ENCODE measurements at places on chromosomes 1 and 21.
A peak's percentile ranks its signal among the peaks of the same experiment; 100 is the strongest.

DNA sequence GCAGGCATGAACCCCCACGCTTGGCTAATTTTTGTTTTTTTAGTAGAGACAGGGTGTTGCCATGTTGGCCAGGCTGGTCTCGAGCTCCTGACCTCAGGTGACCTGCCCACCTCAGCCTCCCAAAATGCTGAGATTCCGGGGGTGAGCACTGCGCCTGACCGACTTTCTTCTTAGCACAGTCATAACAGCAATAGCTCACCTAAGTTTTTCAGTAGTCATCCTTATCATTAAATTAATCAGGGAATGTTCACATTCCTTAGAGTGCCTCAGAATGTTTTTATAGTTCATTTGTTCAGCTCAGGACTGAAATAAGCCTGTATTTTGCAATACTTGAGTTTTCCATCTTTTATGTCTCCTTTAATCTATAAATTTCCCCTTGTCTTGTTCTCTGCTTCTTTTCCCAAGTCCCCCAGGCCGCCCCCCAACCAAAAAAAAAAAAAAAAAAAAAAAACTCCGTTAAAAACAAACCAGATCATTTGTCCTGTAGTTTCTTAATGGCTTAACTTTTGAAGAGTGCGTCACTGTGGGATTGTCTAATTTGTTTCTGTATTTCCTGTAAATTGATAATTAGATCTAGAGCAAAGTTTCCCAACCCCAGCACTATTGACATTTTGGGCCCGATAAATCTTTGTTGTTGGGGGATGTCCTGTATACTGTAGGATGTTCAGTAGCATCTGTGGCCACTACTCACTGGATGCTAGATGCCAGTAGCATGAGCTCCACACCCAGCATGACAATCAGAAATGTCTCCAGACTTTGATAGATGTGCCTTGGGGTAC is 120.7 kb downstream of the ITSN1 start:
- no peak for DNase-seq

- no peak for DNase-seq
Measured at GRCh38 chr1:157110686-157111085, 11.1 kb upstream of the ETV3L start.

DNA sequence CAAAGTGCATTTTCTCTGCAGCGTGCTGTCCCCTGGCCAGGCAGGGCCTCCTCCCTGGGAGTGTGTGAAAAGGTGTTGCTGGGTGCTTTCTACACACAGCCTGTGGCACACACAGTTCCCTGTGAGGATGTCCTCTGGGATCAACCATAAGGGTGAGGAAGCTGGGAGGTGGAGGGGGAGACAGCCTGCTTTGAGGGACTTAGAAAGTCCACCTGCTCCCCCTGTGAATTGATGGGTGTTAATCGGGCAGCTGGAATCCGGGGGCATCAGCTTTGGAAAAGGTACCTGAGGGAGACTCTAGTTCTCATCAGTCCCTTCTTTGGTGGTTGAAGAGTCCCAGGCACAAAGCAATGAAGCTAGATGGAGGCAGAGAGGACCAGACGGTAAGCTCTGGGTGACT is 35.8 kb downstream of the LHX4 start:
- DNase-seq, result no peak

DNA sequence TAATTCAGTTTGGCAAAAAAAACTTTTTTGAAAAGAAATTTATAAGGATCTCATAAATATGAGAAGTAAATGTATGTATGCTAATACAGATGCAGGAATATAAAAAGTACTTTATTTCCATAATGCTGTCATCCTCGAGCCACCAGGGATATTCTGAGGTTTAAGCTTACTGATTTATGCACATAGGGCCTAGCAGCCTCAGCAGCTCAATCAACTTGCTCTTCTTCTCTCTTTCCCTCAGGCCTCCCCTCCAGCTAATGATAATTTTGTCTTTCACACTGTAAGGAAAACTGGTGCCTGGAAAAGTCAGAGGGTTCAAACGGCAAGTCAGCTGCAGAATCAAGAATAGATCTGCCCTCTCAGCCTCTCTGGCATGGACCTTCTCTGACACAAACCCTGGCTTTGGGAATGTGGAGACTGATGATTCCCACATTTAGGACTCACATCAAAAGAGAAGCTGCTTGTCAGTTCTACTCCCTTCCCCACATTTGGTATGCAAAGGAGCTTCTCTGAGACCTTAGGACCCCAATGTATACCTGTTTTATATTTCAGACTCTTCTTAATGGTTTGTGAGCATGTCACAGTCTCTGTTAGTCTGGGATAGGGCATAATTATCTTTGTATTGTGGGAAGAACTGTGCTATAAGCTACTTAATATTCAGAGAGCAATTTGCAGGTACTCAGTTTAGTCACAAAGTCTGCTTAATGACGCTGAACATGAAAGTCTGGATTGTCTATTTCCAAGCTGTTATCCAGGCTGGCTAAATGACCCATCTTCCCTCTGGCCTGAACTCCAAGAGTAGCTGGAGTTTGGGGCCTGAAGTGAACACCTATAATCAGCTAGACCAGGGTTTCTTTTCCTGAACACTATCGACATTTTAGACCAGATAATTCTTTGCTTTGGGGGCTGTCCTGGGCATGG is 52.1 kb upstream of the DIPK1A start:
- no peak for DNase-seq

GRCh38 chr1:192010406-192010805 is 147.9 kb upstream of the RGS18 start:
- no peak for DNase-seq

DNA sequence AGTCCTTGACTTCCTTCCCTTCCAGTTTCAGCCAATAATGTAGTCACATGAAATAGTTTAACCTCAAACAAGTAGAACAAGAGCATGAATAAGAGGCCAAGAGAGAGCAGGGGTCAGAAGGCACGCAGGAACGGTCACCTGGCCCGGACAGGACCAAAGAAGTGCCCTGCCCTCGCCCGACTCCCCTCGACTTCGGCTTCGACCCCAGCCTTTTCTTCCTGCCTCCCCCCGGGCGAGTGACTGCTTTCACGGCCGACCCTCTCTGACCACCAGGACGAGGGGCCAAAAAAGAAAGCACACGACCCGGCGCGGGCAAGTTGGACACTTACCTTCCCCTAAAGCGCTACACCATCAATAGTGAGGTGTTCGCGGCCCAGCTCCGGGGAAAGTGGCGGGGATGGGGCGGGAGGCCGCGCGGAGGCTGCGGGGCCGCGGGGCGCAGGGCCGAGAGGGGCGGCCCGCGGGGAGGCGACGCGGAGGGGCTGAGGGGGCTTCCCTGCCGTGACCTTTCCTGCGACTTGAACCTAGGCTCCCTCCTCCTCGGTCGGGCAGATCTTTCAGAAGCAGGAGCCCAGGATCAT is 519 bp downstream of the RERE start:
- DNase-seq, result peak; percentile 1

GRCh38 chr1:233662575-233663304 is 48.8 kb downstream of the KCNK1 start:
- DNase-seq, result no peak

GRCh38 chr1:47569681-47570470 is 132.0 kb downstream of the FOXD2 start:
- no peak for DNase-seq

- DNase-seq, result no peak
Measured at GRCh38 chr1:215780139-215780538, 213.0 kb downstream of the KCTD3 start.

DNA sequence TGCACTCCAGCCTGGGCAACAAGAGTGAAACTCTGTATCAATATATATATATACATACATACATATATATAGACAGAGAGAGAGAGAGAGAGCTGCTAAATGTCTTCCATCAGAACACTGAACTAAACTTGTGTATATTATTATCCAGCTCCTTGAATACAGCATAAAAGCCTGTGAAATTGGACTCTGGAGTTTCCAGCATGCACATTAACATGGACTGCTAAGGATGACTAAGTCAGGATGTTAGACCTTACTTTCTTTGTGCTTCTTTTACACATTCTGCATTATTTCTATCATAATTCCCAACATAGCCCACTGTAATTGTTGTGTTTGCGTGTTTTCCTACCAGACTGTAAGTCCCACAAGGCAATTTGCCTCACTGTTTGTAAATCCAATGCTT is 259.1 kb downstream of the TGFB2 start:
- no peak for DNase-seq

Measured in activated naive CD8-positive, alpha-beta T cell treated with anti-CD3 and anti-CD28 coated beads, Interleukin-2, amount 50 U/mL, for 16 hours (primary cell).